ENCODE measurements at places on chromosomes 7 and 10. TPM values are rescaled to one million over a fixed set of nuclear protein-coding genes. Genes with fewer than 3 reads are reported as not detected.

MRC1 gene
- total RNA-seq, result 14.9 TPM

HILPDA gene
- total RNA-seq, result 14.4 TPM

CALHM1 gene
- not detected for total RNA-seq

NPFFR1 gene
- total RNA-seq, result not detected

ASAH2 gene
- total RNA-seq, result not detected

MALSU1 gene
- 117 TPM for total RNA-seq

ABCC2 gene
- total RNA-seq, result 3.0 TPM

- DNase-seq, result no peak
- H3K27me3 ChIP-seq, result no peaks in the 10 kb centered on the region
- no peaks in the 10 kb centered on the region for H3K4me1 ChIP-seq
- no peak overlapping the region for H3K27ac ChIP-seq
These were observed 221.3 kb upstream of the CSTF2T start for GRCh38 chr10:51920672-51921071.

DNA sequence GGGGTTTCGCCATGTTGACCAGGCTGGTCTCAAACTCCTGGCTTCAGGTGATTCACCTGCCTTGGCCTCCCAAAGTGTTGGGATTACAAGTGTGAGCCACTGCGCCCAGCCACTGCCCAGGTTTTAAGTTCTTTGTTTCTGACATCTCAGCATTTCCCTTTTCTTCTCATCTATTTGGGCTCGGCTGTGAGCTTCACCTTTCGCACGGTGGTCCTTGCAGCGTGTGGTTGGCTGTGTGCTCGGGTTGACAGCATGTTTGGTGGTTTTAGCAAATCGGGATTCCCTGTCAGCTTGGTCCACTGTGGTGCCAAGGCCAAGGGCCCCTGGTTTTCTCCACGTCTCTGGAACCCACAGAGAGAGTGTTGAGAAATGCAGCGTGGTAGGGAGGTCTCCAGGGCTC lies 138.8 kb downstream of the DNAJB6 start:
- no peaks in the 10 kb centered on the region for H3K4me1 ChIP-seq
- H3K4me3 ChIP-seq, result no peak overlapping the region
- no peak overlapping the region for H3K27ac ChIP-seq
- DNase-seq, result no peak

DNA sequence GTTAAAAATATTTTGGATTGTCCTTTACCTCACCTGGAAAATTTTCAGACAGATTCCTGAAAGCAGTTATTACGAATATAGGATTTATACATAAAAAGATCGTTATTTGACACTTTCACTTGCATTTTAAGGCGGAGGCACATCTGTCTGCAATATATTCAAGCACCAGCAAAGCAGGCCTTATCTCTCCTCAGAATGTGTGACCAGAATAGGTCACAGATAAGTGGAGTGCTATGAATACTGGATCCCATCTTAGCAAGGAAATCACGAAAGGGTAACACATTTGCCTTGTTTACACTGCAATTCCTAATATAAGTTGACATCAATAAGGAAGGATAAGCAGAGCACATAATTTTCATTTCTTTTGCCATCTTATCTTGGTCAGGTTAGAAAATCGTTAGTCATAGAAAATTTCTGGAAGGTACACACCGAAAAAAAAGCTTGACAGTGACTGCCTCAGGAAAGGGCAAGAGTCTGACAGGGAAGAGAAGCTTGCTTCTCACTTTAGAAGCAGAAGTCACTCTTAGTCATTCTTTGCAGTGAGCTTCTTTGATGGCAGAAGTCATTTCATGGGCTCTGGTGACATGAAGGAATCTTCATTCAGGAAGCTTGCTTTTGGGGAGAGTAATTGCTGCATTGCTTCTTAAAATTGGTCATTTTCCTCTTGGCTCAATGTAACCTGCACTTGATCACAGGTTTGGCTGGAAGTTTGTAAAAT lies 98.1 kb upstream of the STK17A start:
- no peaks in the 10 kb centered on the region for H3K27me3 ChIP-seq
- no peak for DNase-seq
- H3K4me1 ChIP-seq, result no peaks in the 10 kb centered on the region
- H3K4me3 ChIP-seq, result no peak overlapping the region
- H3K36me3 ChIP-seq, result no peaks in the 10 kb centered on the region

- H3K4me1 ChIP-seq, result no peaks in the 10 kb centered on the region
- H3K27me3 ChIP-seq, result no peaks in the 10 kb centered on the region
- no peaks in the 10 kb centered on the region for H3K36me3 ChIP-seq
- no peak overlapping the region for H3K27ac ChIP-seq
- peak; percentile 8 for DNase-seq
These were observed 49.3 kb downstream of the CFAP46 start for GRCh38 chr10:132893090-132893489.

DNA sequence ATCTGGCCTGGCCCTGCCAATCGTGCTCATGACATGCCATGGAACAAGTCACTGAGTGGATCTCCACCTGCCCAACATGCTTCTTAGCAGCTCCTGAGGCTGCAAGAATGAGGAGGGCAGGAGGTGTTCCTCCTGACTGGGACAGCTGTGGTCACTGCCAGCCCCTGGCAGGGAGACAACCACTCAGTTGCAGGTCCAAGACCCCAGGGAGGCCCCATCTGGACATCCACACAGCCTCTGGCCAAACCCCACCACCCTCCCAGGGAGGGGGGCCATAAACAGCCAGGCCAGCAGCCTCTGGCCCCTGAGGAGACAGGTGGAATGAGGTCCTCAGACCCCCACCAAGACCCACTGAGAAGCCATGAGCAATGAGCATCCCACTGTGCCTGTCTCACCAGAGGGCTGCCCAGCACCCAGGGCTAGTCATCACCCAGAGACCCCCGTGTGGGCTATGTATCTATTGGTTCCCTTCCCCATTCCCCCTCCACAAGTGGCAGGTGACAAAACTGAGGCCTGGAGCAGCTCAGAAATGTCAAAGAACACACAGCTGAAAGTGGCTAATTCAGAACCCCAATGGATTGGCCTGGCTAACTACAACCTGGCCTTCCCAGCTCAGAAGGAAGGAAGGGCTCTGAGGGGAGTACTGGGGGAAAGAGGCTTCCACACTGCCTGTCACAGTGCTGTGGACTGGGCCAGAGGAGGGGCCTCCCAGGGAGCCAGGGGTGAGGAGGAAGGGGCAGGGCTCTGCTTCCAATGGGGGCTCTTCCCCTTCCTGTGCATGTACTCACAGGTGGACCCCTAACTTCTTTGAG lies 3.0 kb downstream of the GPRIN2 start:
- H3K4me1 ChIP-seq, result peaks cover 12% of the 10 kb centered on the region
- H3K27ac ChIP-seq, result no peak overlapping the region
- H3K36me3 ChIP-seq, result no peaks in the 10 kb centered on the region
- H3K4me3 ChIP-seq, result no peak overlapping the region

- H3K4me3 ChIP-seq, result no peak overlapping the region
- no peak overlapping the region for H3K27ac ChIP-seq
These were observed 102.9 kb upstream of the AHR start for GRCh38 chr7:17195576-17195975.

GRCh38 chr10:88111294-88111693 lies 247.9 kb downstream of the PTEN start:
- no peaks in the 10 kb centered on the region for H3K27me3 ChIP-seq
- no peak for DNase-seq
- no peaks in the 10 kb centered on the region for H3K36me3 ChIP-seq
- no peaks in the 10 kb centered on the region for H3K4me1 ChIP-seq

GRCh38 chr7:107613948-107614347 lies 33.9 kb downstream of the BCAP29 start:
- H3K4me3 ChIP-seq, result no peak overlapping the region
- H3K27me3 ChIP-seq, result no peaks in the 10 kb centered on the region
- no peak overlapping the region for H3K27ac ChIP-seq
- H3K4me1 ChIP-seq, result peaks cover 4% of the 10 kb centered on the region
- H3K36me3 ChIP-seq, result no peaks in the 10 kb centered on the region

DNA sequence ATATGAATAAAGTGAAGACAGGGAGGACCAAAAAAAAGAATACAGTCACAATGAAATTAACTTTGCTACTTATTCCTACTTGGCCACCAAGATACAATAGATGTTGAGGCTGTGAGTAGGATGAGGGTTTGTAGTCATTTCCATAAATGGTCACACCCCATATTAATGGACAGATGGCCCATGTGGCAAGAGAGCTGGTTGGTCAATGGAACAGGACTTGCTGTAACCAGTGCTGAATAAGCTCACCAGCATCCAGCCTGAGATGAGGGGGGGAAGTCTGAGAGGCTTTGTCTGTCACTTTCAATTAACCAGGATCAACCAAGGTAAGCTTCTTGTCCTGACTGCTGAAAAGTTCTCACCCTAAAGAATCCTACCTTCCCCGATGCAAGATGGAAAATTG lies 130.4 kb upstream of the KCNMA1 start:
- no peaks in the 10 kb centered on the region for H3K4me1 ChIP-seq
- H3K36me3 ChIP-seq, result no peaks in the 10 kb centered on the region
- H3K27ac ChIP-seq, result no peak overlapping the region
- H3K4me3 ChIP-seq, result no peak overlapping the region

DNA sequence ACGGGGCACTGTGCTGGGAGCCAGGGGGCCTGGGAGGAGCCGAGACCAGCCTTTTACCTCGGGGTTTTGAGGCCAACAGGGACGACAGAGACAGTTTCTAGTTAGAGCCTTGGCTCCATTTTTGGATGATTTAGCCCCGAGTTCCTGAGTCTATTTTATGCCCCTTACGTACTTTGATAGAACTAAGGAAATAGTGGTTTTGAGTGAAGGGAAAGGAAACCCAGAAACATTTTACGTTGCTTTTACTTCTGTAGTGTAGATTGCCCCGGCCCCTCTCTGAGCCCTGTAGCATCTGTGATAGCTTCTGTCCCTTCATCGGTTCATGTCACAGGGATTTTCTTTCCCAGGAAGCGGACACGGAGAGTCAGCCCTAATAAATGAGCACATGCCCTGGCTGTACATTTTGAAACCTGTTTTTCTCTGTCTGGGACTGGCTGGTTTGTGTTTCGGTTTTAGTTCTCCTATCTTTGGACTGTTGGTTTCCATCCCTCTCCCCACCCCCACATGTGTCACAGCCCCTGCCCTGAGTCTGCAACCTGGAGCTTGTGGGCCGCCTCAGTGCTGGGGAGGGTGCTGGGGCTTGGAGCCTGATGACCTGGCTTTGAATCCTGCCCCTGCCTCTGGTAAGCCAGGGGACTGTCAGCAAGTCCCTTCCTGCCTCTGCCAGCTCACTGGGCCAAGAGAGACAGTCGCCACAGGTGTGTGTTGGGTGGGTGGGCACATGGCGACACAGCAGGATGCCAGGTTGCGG lies 6.9 kb upstream of the ORAI2 start:
- H3K4me1 ChIP-seq, result no peaks in the 10 kb centered on the region
- H3K36me3 ChIP-seq, result no peaks in the 10 kb centered on the region
- no peak for DNase-seq
- no peak overlapping the region for H3K4me3 ChIP-seq

DNA sequence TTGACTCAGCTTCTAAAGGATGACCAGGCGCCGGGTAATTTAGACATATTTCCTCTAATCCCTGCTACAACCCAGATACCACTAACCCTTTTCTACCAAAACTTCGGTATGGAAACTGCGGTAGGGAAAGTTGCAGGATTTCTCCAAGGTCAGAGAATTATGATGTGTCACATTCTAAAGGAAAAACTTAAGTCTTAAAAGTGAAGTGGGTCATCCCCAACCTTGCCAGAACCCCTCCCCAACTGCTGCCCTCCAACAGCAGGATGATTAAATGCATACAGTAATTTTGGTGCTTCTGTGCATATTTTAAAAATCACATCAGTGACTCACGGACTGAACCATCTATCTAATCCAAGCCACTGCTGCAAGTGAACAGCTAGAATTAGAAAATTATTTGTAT lies 52.7 kb downstream of the GRB10 start:
- no peaks in the 10 kb centered on the region for H3K36me3 ChIP-seq
- H3K27me3 ChIP-seq, result no peaks in the 10 kb centered on the region
- H3K4me3 ChIP-seq, result no peak overlapping the region
- H3K27ac ChIP-seq, result peak overlapping the region; percentile 39

DNA sequence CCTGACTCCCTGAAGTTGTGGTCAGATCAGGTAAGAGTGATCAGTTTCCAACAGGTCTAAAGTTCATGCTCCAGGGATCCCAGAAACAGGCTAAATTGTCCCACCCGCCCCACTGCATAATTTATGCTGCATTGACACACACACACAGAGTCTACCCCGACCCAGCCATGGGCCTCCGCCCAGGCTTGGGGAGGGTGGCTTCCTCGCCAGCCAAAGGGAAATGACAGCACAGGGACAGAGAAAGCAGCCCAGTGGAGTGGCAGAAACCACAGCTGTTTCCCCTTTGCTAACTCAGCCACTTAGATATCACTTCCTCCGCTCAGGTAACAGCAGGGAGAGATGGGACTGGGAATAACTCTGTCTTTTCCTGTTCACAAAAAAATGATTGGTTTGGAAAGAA lies 9.4 kb downstream of the SH3PXD2A start:
- DNase-seq, result no peak
- H3K27me3 ChIP-seq, result no peaks in the 10 kb centered on the region
- no peak overlapping the region for H3K4me3 ChIP-seq
- H3K27ac ChIP-seq, result no peak overlapping the region

DNA sequence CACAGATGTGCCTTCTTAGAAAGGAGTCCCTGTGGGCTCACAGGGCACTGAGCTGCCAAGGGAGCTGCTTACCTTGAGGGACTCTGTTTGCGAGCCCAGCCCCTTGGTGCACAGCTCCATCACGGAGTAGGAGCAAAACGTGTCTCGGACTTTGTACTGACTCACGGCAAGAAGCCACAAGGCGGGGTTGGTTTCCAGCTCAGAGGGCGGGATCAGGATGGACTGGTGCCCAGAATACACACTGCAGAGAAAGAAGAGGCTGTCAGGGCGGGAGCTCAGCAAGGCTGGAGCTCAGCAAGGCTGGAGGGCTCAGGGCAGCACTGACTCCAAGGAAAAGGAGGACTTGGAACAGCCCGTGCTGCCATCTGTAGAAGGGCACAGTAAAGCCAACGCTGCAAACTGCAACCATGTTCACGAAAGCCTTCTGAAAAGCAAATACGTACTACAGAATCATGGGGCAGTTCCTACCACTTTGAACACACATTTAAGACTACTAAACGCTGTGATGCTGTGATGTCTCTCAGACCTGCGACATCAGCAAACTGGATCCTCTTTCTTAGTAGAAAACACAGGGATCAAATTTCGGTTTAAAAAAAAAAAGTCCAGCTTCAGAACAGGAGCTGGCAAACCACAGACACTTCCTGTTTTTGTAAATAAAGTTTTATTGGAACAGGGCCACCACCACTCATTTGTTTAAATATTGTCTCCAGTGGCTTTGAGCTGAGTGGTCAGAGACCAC lies 194.3 kb downstream of the ZMYND11 start:
- peak overlapping the region; percentile 51 for H3K27ac ChIP-seq
- H3K4me3 ChIP-seq, result no peak overlapping the region
- no peaks in the 10 kb centered on the region for H3K4me1 ChIP-seq
- H3K36me3 ChIP-seq, result no peaks in the 10 kb centered on the region

- H3K27ac ChIP-seq, result no peak overlapping the region
- H3K4me3 ChIP-seq, result no peak overlapping the region
- H3K4me1 ChIP-seq, result no peaks in the 10 kb centered on the region
- no peaks in the 10 kb centered on the region for H3K27me3 ChIP-seq
- DNase-seq, result no peak
- no peaks in the 10 kb centered on the region for H3K36me3 ChIP-seq
These were observed 2.3 kb downstream of the LRRTM3 start for GRCh38 chr10:66927971-66928770.

Data from uterus (tissue), 4 donors.